Activated CD8-positive, alpha-beta memory T cell treated with anti-CD3 and anti-CD28 coated beads, Interleukin-2, amount 50 U/mL, for 48 hours (primary cell): ENCODE measurements at places on chromosomes 12 and 14.

DNA sequence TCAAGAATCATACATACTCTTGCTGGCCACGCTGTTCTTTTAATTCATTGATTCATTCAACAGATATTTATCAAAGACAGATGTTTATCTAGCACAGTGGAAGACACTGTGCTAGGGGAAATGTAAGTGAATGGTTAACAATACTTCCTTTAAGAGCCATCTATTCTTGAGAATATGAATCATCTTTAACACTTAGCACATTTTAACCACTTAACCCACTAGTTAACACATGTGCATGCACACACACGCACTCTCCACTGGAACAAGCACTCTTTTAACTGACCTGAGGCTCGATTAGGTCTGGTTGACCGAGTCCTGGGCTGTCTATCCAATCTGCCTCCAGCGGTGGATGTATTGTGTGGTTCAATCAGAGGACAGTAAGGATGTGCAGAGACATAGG, 34.6 kb downstream of the LMNTD1 start:
- no peak for DNase-seq

DNA sequence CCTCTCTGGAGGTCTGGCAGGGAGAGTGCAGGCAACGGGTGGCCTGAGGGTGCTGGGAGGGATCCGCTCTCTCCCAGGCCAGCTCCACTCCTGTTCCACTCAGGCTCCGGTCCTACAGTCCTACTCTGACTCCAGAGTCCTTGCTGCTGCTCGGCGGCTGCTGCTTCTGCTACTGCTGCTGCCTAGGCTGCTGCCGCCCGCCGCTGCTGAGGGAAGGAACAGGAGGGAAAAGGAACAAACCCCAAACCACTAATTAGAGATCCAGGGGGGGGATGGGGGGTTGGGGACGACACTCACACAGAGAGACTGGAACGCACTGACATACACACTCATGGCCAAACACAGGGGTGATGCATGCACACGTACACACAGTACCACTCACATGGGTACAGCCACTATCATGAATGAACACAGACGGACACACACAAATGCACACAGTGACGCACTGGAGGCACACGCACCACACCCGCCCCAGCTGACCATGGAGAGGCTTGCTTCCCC, at the start of gene SP7:
TSS of gene SP7 (minus strand) at position 174 of the 501 bp plus-strand sequence. CDS start 708 bp downstream, outside the sequence.
- no peak for DNase-seq

DNA sequence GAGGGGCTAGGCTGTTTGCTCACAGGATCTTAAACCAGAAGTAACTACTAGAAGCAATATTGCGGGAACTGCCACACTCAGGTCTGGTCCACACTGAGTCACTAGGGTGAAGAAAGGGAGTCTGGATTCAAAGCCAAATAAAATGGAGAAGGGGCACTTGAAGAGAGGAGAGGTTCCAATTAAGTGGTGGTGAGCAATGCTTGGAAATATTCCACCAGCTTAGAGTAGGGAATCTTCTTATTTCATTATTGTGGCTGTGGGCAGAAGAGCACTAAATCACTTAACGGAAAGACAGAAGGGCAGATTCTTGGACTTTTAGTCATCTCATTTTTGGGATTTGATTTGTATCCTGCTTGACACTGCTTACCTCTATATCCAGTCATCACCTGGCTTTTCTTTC, 48.6 kb upstream of the PPP1R12A start:
- no peak for DNase-seq

DNA sequence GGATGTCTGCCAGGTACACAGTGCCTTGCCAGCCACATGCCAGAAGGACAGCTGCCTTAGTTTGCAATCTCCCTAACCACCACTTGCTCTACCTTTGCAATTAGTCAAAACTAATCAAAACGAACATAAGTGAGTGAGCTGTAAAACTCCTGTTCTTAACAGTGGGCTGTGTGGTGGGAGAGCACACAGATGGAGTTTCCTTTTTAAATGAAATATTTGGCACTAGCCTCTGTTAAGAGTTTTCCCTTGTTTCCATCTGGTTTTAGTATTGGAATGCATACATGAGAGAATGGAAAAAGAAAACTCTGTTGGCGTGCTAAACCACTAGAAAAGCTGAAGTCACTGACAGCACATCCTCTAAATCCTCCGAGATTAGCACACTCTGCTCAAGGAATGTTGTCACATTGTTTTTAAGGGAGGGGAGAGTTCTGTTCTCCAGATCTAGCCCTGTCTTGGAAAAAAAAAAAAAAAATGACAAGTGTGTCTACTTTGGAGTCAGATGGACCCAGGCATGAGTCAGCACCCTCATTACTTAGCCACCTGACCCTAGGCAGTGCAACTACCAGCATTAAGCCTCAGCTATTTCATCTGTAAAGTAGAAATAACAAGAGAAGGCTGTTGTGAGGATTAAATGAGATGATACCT, 83.9 kb downstream of the STXBP6 start:
- DNase-seq: no peak

GRCh38 chr12:32947206-32948067, 50.9 kb upstream of the PKP2 start:
- DNase-seq: no peak

DNA sequence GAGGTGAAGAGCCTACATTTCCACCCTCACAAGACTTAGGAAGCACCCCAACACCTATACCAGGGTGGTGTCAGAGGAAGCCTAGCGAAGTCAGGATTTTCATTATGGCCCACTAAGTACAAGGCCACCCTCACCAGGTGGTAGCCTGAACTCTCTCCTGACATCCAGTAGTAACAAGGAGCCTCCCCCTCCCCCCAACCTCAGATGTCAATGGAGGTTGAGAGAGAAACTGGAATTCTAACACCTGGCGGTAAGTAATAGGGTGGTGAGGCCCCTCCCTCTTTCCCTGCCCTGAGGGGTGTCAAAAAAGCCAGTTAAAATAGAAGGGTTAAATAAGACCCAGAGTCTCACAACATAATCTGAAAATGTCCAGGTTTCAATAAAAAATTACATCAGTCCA, 37.6 kb downstream of the SINHCAF start:
- no peak for DNase-seq

DNA sequence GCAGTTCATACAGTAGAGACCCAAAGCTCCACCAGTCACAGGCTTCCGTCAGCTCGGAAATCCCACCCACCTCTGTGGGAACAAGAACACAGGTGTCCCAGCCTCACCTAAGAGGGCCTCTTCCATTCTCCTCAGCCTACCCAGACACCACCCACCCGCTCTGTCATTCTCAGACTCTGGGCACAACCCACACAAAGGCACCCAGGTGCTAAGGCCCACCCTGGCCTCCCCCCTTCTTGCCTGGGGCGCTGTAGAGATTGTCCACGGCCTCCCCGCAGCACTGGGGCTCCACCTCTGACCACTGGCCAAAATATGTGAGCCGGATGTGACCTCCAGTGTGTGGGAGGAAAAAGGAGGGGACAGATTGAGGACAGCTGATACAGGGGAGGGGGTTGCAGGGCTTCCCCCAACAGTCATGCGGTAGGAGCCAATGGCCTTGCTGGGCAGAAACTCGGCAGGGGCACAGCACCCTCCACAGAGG, 14.2 kb downstream of the RPS6KL1 start:
- no peak for DNase-seq

- DNase-seq: no peak
Measured at GRCh38 chr14:91111443-91111842, 2.4 kb upstream of the DGLUCY start.

DNA sequence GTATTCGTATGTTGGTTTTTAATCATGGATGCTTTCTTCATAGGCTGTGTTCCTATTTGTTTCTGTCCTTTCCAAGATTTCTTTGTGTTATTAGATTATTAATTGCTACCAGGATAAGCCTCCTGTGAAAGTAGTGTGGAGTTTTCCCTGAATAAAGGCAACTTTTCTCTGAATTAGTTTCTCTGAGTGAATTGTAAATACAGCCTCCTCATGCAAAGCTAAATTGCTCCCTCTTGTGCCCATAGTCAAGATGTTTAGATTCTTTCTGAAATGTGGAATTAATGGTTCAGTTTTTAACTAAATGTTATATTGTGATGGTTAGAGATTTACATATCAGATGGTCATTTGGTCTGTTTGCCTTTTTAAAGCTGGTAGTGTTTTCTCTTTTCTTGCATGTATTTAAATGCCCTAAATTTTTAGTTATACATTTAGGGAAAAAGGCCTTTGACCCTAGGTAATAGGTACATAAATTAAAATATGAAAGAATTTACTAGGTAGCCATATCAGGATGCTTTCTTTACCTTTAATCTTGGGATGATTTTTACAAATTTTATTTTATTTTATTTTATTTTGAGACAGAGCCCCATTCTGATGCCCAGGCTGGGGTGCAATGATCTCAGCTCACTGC, 8.9 kb downstream of the APAF1 start:
- DNase-seq: no peak

- DNase-seq: peak; percentile 87
Measured at GRCh38 chr14:75982266-75983018, 647 bp upstream of the TGFB3 start.

GRCh38 chr12:122097927-122098756, 19.6 kb downstream of the MLXIP start:
- no peak for DNase-seq

DNA sequence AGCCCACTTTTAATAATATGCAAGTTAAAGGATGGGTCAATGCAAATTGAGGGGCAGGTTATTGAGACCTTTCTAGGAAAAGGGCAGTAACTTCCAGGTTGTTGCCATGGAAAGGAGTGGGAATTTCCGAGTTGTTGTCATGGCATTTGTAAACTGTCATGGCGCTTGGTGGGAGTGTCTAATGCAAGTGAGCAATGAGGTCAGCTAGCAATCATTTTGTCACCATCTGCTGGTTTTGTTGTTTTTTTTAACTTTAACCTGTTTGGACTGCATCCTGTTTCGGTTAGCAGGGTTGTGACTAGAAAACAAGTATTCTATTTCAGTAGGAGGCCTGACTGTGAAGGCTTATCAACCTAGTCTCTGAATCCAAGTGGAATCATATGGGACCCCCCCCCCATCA, 85.8 kb upstream of the TSPAN11 start:
- DNase-seq: no peak

- DNase-seq: no peak
Measured at GRCh38 chr12:132404951-132405741, 75.8 kb upstream of the GALNT9 start.

DNA sequence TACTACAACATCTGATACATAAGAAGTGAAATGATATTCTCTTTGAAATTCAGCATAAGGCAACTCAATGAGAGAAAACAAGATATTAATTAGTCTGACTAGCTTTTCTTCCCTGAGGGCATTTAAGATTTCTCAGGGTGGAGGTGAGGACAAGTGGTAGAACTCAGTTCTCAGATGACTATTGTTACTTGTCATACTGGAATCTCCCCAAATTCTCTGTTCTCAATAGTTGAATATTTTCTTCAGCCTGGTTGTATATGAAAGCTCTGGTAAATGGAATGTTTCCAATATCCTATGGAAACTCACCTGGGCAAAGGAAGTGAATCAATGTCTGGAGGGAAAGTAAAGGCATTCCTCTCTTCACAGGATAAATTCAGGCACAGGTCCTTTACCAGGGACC, 18.2 kb upstream of the ITGA5 start:
- no peak for DNase-seq

DNA sequence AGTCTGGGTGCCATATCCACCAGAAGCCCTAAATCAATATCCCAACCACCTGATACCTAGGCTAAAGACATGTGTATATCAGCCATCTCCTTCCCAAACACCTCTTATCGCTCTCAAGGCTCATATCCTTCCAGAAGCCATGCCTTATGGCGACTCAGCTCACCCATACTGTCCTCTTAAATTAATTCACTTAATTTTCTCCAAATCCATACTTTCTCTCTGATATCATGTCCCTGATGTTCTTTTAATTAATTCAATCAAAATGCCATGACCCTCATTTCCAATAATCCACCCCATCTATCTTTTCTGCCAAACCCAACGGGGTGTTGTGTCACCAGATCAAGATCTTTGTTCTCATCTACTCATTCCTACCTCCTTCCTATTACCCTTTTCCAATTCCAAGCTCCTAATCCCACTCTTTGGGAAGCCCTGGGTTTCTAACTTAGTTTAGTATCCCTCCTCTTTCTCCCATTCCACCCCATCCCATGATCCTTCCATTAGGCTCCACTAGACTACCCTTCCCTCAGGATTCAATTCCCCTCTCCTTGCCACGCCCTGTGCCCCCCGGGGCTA, 723 bp downstream of the ATF7 start:
- no peak for DNase-seq
